Vagina (tissue), 2 donors: ENCODE measurements at places on chromosomes 6 and 20. TPM values are rescaled to one million over a fixed set of nuclear protein-coding genes. Genes with fewer than 3 reads are reported as not detected.

- DNase-seq: no peak
Measured at GRCh38 chr6:158399040-158399700, 86.9 kb downstream of the TULP4 start.

DNA sequence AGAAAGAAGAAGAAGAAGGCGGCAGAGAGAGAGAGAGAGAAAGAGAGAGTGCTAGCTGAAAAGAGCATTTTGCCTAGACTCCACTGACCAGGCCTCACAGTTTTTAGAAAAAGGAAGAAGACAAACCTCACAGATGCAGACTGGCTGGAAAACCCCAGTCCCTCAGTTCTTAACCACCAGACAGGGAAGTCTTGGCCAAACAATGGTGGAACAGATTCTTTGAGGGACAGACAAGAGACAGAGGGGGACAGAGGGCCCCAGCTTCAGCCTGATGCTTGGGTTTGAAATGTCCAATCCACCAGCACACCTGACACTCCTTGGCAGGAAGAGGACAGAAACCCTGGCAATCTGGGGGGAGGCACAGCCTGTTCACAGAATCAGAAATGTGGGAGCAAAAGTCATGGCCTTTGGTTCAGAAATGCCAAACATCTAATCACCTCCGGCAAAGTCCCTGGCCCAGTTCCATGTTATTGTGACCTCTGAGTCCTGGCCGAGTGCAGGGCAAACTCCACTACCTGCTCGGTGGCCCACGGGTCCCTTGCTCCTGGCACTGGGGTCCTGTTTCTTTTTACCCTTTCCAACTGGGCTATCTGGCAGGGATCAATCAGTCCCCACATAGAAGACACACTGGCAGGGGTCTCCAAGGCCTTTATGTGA, 235.2 kb downstream of the LY86 start:
- DNase-seq: no peak

DNA sequence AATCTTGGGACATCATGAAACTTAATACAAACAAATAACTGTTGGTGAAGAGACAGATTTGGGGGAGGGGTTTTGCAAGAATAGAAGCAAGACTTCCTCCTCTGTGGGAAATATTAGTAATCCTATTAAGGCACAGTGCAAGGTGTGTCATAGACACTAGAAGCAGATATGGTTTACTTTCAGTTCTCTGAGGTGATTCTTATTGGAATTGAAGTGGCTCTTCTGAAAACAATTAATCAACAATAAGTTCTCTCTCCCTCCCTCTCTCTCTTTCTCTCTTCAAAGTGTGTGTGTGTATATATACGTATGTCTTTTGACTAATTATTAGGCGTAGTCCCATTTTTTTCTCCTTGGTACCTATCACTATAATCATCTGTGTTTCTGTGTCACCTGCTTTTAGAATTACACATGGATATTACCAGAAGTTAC, 99.8 kb downstream of the HIVEP2 start:
- no peak for DNase-seq

Gene STXBP5
- 33.9 TPM for total RNA-seq

GRCh38 chr6:166718516-166718915, 91.5 kb upstream of the RPS6KA2 start:
- DNase-seq: no peak

Gene ZBTB46
- 7.4 TPM for total RNA-seq

Gene ZNF337
- total RNA-seq: 20.1 TPM

Gene CST9L
- not detected for total RNA-seq

- no peak for DNase-seq
Measured at GRCh38 chr20:39318911-39319310, 356.8 kb downstream of the DHX35 start.

- no peak for DNase-seq
Measured at GRCh38 chr20:60036746-60037499, 78.7 kb downstream of the CDH26 start.

DNA sequence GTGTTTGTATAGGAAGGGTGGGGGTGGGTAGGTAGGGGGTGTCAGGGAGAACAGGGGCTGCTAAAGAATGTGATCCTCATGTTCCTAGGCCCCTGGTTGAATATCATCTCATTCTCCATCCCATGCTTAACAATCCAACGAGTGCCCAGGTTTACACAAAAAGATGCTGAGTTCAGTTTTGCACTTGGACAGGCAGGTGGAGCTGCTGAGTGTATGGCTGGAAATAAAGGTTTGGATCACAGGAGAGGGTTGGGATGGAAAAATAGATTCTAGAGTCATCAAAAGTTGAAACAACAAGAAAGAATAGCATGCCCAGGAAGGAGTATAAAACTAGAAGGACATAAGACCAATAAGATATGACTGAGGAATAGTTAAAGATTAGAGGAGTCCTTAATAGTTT, 14.2 kb downstream of the CHD6 start:
- DNase-seq: no peak

- DNase-seq: no peak
Measured at GRCh38 chr6:34067814-34068213, 78.1 kb downstream of the GRM4 start.

Gene PIM1
- total RNA-seq: 74.2 TPM

Gene FOXO3
- total RNA-seq: 110 TPM

GRCh38 chr20:13665709-13666395, 27.1 kb upstream of the TASP1 start:
- DNase-seq: no peak

- DNase-seq: no peak
Measured at GRCh38 chr6:137851669-137852068, 15.4 kb upstream of the TNFAIP3 start.

GRCh38 chr20:40931410-40932044, 97.1 kb upstream of the TOP1 start:
- peak; percentile 56 for DNase-seq

Gene POPDC3
- not detected for total RNA-seq

Gene ABCF1
- total RNA-seq: 29.5 TPM

- no peak for DNase-seq
Measured at GRCh38 chr6:34339971-34340370, 52.5 kb downstream of the NUDT3 start.

GRCh38 chr20:46012921-46013320, 4.2 kb downstream of the MMP9 start:
- no peak for DNase-seq

DNA sequence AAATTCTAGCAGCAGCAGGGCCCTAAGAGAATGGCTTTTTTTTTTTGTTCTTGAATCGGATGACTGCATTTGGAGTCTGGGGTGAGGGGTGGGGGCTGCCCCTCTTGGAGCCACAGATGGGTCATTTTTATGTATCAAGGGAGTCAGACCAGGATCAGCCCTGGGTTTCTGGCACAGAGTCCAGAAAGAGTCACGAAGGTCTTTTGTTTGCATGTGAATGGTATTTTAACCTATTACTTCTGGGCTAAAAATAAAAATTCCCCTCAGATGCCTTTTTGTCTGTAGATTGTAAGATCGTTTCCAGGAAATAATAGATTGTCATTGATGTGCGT, 72.5 kb downstream of the PHACTR3 start:
- no peak for DNase-seq

DNA sequence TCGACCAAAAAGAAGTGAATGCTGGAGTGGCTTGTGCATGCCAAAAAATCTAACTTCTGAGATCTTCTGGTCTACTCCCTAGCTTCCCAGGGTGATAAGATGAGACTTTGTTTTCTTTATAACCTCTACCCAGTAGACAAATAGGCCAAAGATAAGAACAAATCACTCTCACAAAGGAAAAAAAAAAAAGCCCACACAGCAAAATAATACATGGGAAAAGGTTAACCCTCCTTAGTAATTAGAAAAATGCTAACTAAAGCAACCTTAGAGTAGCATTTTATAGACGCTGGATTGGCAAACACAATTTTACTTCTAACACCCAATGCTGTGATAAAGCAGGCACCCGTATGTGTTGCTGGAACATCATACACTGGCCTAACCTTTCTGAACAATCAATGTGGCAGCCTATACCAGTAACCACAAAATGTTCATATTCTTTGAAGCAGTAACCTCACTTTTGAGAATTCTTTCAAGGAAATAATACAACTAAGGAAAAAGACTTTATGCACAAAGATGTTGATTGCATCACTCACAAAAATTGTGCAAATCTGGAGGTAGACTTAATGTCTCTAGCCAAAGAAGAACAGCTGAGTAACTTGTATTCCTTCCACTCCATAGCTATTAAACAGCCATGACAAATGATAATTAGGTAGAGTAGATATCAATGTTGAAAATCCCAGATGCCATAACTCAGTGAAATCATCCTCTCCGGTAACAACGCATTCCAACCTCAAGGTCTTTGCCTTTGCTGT, 116.3 kb upstream of the QKI start:
- no peak for DNase-seq

Gene NFATC2
- total RNA-seq: 7.4 TPM

Gene SYNDIG1
- total RNA-seq: 3.2 TPM

Gene ARFGEF3
- 2.2 TPM for total RNA-seq

Gene CGAS
- 8.3 TPM for total RNA-seq

DNA sequence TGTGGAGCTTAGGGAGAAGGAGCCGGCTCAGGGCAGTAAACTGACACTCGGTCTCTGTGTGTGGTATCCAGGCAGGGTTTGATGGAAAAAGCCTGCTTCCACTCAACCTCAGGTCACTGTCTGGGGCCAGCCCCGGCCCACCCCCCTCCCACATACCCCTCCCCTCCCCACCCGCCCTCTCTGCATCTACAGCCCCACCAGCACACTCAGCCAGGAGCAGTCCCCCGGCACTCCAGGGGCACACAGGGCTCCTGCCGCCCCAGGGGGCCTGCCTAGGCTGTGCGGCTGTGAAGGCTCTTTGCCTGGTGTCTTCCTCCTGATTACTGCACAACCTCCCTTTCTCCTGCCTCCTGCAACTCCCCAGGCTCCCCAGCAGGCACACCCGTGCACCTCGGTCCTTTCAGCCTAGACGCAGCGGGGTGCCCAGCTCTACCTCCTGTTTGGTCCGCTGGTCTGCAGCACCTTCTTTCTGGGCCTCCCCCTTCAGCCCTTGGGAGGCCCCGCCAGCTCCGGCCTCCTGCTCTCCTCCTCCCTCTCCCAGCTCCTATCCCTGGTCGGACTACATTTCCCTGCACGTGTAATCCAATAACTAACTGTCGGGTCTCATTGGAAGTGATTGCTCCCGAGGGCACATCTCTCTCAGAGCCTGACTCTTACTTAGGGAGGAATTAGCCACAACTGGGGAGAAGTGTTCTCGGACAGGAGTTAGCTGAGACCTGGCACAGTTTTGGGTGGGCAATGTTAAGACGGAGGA, 1.3 kb upstream of the FOXF2 start:
- no peak for DNase-seq

DNA sequence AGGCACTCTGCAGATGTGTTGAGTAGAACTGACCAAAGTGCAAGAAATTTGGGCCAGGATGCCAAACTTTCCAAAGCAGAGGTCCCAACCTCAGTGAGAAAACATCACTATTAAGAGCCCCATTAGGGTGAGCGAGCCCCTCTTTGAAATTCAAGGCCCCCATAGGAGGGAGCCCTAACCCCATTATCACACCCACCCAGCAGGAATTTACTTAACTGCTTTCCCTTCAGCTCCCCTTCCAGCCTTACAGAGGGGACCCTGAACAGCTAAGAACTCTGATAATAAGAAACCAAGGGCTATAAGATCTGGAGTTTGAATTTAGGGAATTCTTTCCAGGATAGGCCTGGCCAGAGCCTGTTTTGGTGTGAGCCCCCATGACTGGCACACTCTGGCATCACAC, 130.6 kb downstream of the NFATC2 start:
- no peak for DNase-seq

Gene ZNF831
- 2.2 TPM for total RNA-seq

Gene TRIM10
- total RNA-seq: not detected

Gene FARS2
- 16.5 TPM for total RNA-seq

Gene NPBWR2
- not detected for total RNA-seq

DNA sequence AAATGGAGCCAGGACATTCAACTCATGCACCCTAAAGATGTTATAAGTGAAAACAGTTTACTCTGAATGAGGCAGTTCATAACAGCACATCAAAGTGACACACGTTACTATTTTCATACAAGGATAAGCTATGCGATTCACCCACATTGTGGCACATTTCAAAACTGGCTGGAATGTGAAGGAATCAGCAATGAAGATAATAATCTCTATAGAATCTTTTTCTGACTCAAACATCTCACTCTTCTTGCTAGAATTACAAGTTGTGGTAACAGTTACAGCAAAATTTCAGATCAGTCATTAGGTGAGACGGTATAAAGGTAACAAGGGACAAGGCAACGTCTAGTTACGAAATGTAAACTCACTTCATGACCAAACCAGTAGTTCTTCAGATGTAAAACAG, 17.5 kb downstream of the TMEM244 start:
- DNase-seq: no peak

DNA sequence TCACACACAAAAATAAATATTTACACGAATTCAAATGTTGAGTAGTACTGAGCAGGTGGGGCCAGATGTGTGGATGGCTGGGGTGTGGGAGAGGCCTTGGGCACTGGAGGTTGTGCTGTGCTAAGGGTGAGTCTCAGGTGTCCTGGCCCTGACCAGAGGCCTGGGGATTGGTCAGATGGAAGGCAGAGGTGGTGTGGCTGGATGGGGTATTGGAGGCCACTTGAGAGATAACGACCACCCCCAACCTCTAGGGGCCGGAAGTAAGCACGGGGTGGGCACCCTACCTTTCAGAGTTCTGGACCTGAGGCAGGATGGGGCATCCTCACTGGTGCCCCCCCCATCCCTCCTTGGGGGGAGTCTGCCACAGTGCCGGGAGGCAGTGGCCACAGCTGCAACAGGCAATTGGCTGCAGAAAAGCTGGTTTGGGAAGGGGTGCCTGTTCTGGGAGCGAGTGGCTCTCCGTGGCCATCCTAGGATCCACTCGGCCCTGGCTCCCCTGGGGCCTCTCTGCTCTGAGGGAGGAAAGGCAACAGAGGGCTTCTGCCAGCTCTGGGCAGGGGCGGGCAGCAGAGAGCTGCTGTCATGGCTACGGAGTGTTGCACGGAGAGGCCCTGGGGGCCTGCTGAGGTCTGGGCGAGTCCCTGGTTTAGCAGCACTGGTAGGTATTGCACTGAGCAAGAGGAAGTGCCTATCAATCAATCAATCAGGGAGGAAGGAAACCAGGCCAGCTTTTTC, 87.6 kb downstream of the ASXL1 start:
- DNase-seq: no peak

GRCh38 chr6:105911106-105911629, 175.0 kb upstream of the PRDM1 start:
- no peak for DNase-seq
